ENCODE measurements at places on chromosomes 1 and 21.

GRCh38 chr1:234730770-234731568, 121.0 kb upstream of the IRF2BP2 start:
- DNase-seq, result peak; percentile 52

DNA sequence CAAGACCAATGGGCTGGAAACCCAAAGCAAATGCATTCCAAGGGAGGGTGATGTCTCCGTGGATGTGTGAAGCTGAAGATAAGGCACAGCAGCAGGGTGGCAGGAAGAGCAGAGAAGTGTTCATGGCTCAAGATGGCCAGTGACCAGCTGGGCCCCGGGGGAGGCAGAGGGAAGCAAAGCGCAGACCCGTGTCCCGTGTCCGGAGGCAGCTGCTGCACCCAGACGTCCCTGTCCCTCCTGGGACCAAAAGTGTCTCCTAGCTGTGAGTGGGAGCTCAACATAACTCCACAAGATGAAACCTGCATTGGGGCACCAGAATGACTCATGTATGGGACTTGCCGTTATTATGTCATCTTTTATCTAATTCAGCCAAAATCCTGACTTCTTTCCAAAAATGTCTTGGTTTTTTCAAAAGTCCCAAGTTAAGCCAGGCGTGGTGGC, 118.2 kb downstream of the RIPK4 start:
- DNase-seq, result no peak

DNA sequence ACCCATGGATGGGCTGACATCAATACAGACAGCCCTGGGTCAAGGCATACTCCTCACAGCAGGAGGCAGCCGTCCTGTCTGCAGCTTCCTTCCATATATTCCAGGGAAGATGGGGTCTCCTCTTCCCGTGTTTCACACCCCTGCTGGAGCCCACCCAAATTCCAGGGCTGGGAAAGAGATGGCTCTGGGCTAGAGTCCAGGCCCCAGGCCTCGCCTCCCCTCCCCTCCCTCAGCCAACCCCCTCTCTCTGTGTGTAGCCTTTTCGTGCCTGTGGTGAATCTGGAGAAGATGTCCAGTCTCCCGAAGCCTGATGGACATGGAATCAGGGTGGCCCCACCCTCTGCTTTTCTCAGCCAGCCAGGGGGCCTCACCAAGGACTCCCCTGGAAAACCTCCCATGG, 3.6 kb downstream of the ATXN7L2 start:
- no peak for DNase-seq

- no peak for DNase-seq
These were observed 10.0 kb downstream of the ZNF281 start for GRCh38 chr1:200399860-200400259.

DNA sequence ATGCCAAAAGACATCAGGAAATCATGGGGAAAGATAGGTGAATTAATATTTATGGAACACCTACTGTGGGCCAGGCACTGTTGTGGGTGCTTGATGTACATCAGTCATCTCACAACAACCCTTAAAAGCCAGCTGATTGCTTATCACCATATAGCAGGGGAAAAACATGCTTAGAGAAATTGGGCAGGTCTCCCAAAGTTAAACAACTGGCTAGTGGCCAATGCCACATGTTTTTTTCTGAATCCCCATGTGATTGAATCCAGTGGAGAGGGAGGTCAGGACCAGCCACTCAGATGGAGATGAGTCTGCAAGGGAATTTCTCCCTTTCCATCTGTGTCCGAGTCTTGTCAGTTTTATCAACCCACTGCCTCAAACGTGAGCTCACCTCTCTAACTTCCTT, 33.5 kb downstream of the UTP25 start:
- DNase-seq, result no peak

GRCh38 chr21:39954570-39954969, 87.3 kb downstream of the PCP4 start:
- DNase-seq, result no peak

GRCh38 chr21:42307106-42307505, 8.1 kb downstream of the TFF3 start:
- no peak for DNase-seq

DNA sequence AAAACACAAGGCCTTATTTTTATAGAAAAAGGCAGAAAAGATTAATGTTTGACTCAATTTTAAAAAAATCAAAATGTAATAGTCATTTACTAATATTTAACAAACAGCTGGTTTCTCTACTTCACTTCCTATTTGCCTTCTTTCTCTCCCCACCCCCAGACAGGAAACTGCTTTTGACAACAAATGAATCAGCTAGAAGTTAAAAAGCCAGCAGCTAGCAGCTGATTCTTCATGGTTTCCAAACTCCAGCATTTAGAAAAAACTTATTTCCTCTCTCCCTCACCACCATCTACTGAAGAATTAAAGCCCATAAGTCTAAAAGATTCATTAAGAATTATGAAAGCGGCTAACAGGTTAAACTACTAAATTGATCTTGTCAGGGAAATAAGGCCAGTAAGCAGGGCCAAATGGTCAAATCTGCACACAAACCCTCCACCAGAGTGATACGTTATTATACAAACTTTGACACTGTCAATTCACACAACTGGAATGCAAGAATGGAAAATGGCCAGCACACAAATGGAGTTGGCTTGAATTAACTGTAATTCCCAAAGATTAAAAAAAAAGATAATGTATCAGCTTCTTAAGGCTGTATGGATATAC, 4.0 kb downstream of the WDR26 start:
- DNase-seq, result no peak

DNA sequence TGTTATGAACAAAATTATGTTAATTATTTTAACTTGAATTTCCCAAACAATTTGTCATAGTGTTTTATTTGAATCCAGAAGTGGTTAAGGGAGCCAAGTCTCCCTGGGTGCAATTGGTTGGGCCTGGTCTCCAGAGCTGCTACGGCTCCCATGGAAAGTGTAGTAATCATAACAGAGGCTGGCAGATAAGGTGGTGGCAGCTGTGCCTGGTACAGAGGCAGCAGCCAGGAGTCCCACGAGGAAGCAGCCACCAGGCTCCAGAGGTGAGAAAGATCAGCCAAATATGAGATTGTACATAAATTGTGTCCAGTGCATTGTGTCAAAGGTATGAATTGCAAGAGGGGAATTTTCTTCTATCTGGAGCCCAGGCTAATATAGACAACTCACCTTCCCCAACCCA, 368.9 kb upstream of the PTBP2 start:
- no peak for DNase-seq

DNA sequence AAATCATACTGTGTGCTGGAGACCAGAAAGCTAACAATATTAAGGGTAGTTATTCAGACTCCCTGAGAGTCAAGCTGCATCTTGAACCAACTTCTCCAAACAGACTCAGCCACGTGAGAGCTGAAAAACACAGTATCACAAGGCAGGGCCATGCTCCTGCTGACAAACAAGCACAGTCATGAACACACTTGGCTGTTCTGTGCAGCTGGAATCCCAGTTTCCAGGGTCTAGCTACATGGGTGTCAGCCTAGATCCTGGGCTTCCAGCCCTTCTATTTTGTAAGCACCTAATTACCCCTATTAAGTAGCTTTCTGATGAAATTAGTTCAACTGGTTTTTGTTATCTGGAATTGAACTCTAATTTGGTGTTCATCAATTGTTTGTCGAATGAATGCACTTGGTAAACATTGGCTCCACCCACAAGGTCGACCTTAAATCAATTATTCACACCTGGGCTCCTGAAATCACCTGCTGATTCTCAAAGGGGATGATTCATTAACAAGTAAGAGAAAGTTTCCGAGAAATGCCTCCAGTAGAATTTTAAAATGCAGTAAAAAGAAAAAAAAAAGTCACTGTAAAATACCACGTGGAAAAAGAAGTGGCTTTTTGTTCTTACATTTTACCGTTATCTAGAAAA, 179.3 kb downstream of the ZC3H11B start:
- no peak for DNase-seq

- no peak for DNase-seq
These were observed 20.5 kb upstream of the RPTN start for GRCh38 chr1:152179566-152179965.
